ENCODE measurements at places on chromosomes 2 and 18.

DNA sequence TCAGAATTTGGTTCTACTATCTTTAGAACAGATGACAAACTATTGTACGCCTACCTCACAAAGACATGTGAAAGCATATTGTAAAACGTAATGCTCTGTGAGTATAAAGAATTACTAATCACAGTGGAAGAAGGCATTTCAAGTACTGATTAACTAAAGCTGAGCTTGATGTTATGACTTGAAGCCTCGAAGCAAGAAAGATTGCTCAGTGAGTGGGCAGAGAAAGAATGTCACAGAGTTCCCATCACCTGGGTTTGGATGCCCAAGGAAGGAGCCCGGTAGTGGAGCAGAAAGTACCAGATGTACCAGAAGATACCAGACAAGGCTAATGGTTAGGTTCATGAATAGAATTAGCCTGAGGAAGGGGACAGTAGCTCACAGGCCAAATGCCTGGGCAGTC, 39.5 kb upstream of the FAM110C start:
- DNase-seq: no peak

DNA sequence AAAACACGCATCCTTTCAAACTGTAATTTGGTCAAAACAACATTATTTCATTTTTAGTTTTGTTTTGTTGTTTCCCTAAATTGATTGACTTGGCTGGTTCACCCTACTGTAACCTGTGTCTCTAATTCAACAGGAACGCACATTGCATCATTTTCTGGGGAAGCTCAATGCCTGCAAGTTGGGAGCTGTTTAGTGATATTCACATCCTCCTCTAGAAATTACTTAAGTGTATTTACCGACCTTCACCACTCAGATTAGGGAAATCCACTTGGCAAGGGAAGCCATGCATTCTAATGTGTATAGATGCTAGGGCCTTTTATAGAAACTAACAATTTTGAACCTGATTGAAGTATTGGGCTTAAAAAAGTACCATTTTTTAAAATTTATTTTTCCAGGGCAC, 7.3 kb upstream of the TPO start:
- DNase-seq: no peak

GRCh38 chr2:227823922-227824321, 10.3 kb downstream of the CCL20 start:
- no peak for DNase-seq

DNA sequence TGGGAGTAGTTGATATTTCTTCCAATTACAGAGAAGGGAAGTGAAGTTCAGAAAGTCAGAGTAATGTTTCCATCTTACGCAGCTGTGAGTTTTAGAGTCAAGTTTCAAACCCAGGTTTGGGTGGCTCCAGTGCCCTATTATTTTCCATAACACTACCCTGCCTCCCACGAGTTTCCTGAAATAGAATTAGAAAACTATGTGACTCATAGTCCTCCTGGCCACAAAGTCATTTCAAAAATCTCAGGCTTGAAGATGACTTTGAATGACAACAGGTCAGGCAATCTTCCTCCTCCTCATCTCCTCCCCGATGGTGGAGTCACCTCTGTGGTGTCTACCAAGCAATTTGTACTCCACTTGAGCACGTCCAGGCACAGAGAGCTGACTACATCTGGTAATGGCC, 212.3 kb upstream of the TRIB2 start:
- DNase-seq: no peak

- DNase-seq: peak; percentile 30
Measured at GRCh38 chr2:71337776-71338175, 6.2 kb downstream of the ZNF638 start.

DNA sequence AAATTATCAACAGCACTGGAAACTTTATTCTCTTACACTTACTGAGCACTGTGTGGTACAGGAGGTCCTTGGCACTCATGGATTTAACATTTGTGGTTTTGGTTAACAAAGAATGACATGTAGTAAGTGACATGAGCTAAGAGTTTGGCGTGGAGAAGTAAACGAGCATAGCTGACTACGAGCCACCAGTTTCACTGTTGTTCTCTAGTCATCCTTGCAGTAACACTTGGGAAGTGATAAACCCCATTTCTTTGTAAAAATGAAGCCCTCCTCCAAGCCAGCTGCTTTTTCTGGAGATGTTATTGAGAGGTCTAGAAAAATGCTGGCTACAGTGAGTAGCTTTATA, 32.7 kb downstream of the QPCT start:
- no peak for DNase-seq

GRCh38 chr2:134097740-134098139, 156.1 kb upstream of the MGAT5 start:
- DNase-seq: no peak

DNA sequence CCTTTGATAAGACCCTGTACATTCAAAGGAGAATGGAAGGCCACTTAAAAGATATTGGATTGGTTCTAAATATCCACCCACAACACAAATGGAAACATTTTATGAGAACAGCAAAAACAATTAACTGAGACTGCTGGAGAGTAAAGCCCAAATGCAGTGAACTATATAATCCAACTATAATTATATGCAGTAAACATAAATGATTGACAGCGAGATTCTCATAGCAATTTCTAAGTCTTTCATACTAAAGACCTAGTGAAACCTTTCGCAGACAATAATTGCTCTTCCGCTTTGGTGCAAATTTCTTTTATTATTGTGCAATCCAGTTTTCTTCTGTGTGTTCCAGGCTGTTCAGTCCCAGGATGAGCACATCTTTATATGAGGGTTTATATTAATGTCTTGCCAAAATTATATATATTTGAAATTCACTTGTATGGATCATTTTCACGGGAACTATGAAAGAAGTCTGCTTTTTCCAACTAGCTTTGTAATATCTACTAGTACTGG, 190.9 kb downstream of the ST6GAL2 start:
- DNase-seq: no peak

DNA sequence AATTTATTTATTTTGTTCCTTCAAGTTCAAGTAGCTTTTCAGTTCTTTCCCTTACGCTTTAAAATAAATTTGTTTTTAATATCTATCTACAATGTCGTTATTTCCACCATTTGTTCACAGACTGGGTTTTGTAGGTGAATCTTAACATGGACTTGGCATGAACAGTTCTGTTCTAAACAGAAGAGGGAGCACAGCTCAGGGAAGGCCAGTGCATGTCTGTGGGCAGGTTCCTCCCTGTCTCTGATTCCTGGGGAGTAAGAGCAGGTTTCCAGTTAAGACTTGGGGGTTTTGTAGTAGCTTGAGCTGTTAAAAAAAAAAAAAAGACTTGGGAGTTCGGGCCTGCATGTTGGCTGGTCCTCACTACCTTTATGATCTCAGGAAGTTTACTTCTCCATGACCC, 11.1 kb downstream of the TTL start:
- no peak for DNase-seq

DNA sequence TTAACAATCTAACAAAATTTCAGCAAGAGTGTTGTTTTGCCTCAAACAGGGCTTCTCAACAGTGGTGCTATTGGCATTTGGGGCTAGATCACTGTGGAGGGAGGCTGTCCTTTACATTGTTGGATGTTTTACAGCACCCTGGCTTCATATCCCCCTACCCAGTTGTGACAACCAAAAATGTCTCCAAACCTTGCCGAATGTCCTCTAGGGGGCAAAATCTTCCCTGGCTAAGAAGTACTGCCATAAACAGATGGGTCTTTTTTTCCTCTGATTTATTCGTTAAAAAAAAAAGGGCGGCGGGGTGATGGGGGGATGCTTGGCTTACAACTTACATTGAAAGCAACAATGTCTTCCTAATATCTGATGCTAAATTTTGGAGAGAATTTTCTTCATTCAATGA, 207.6 kb upstream of the CCDC150 start:
- DNase-seq: no peak

- DNase-seq: no peak
Measured at GRCh38 chr2:210440206-210440605, 36.4 kb downstream of the LANCL1 start.

GRCh38 chr2:27569398-27569797, 13.4 kb upstream of the ZNF512 start:
- no peak for DNase-seq

GRCh38 chr2:23423873-23424680, 39.1 kb downstream of the KLHL29 start:
- no peak for DNase-seq

- no peak for DNase-seq
Measured at GRCh38 chr2:26169226-26169625, 3.7 kb upstream of the GAREM2 start.

GRCh38 chr2:171837736-171838135, 56.3 kb downstream of the SLC25A12 start:
- no peak for DNase-seq

- no peak for DNase-seq
Measured at GRCh38 chr2:201808027-201808426, 1.7 kb downstream of the CDK15 start.

- DNase-seq: no peak
Measured at GRCh38 chr2:200369886-200370285, 63.4 kb downstream of the SPATS2L start.

- no peak for DNase-seq
Measured at GRCh38 chr18:12001421-12001820, 20.1 kb downstream of the IMPA2 start.

DNA sequence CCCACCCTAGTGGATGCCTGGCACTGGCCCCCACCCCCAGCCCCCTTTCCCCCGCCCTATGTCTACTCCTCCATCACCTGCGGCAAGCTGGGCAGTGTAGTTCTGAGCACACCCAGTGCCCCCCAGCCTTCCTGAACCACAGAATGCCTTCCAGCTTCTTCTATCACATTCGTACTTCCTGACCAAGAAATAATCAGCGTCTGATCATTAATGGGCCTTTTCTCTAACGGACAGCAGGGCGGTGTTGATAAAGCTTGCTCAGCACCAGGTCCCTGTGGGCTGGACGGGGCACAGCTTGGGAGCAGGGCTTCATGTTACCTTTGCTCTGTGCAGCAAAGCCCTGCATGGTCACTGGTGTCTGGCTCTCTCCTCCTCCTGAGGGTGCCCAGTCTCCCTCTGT, 15.4 kb downstream of the UXS1 start:
- DNase-seq: no peak

- DNase-seq: no peak
Measured at GRCh38 chr2:27379836-27380625, 503 bp downstream of the ZNF513 start.

- no peak for DNase-seq
Measured at GRCh38 chr18:14941256-14941655, 193.3 kb downstream of the ANKRD30B start.

DNA sequence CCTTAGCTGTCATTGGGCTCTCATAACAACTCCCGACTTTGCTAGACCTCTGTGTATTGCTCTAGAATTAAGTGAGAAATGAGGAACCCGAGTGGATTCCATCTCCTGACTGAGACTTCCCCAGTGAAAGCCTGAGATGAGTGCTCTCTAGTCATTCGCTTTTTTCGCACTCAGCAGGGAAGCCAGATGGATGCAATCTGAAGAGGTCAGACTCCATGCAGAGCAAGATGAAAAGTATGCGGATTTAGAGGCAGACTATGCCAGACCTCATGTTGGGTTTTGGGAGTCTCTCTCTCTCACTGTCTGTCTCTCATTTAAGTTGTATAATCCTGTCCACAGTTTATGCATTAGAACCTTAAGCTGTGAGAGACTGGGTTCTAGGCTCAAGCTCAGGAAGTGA, 88.6 kb downstream of the SLC5A7 start:
- no peak for DNase-seq

DNA sequence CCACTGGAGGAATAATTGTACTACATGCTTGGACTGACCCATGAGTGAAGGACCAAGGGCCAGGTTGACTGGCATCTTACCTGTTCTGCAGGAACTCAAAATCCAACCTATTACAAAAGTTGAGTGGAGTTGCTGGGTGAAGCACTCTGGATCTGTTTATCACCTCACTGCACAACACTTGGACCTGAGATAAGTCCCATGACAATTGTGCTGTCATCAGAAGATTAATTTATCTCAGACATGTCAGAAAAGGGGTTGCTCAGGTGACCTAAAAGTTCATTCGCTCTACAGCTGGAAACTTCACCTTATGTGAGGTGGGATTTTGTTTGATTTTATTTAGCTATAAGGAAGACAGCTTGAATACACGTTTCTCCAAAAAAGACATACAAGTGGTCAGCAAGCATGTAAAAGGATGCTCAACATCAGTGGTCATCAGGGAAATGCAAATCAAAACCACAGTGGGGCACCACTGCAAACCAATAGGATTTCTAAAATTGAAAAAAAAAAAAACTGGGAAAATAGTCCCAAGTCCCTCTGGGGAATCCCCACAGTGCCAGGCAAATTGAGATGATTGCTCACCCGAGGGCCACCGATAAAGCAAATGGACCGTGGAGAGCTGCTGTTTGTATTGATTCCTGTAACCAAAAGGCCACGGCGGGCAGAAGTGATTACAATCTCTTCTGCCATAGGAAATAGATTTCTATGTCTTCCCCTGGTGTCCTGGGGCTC, 65.8 kb upstream of the SLC35F5 start:
- no peak for DNase-seq

DNA sequence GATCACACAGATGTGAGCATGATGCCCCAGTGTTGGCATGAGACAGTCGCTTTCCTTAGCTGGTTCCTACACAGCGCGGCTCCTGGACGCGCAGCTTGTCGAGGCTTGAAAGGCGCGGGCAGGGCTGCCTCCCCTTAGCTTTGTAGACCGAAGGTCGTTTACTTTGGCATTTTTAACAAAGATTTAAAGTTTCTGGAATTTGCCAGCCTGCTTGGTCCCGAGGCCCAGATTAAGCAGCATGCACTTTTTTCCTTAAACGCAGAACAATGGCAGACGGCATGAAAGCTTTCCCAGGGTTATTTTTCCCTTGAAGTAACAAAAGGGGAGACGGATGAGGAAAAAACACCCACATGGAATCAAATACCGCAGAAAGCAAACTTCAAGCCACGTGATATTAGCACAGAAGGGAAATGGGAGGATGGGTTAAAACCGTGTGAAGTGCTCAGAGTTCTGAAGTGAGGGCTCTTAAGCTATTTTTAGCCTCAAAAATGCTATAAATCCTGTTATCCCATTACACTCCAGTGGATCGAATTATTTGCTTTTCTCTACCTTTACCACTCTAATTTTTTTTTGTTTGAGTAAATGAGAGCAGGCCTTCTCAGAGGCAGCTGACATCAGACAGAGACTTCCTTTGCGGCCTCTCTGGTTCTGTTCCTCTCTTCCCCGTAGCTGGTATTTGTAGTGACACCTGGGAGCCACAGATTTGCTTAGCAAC, 55.7 kb downstream of the NPAS2 start:
- DNase-seq: no peak

DNA sequence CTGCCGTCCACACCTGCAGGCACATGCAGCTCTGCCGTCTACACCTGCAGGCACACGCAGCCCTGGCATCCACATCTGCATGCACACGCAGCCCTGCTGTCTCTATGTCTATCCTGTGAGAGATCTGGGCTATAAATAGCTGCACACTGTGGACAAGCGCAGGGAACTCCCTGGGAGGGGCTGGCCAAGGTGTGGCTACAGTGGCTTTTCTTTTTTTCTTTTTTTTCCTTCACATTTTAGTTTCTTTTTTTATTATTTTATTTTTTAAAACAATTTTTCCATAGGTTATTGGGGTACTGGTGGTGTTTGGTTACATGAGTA, 42.0 kb downstream of the TMEM182 start:
- DNase-seq: no peak

DNA sequence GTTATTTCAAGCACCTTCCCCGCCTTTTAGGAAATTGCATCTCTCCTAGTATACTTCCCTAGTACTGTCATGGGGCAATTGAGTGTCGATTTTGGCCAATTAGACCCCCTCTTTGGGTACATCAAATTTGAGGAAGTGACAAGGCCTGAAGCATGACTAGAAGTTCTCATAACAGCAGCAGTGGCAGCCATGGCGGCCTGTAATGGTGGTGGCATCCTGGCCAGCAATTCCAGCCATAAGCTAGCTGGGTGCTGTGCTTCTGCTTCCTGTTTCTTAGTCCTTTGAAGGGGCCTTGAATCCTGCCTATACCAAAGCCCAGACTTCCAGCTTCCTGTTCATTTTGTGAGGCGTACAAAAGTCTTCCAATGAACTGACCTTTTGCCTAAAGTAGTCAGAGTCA, 523.1 kb downstream of the PLCL1 start:
- no peak for DNase-seq
